ENCODE measurements at places on chromosomes 12 and 14.

GRCh38 chr12:578748-579419 is 84.4 kb downstream of the NINJ2 start:
- no peak for DNase-seq

- no peak for DNase-seq
These were observed 86.2 kb downstream of the RAD52 start for GRCh38 chr12:863285-863684.

GRCh38 chr14:34713681-34714319 is 593 bp downstream of the CFL2 start:
- peak; percentile 92 for DNase-seq

DNA sequence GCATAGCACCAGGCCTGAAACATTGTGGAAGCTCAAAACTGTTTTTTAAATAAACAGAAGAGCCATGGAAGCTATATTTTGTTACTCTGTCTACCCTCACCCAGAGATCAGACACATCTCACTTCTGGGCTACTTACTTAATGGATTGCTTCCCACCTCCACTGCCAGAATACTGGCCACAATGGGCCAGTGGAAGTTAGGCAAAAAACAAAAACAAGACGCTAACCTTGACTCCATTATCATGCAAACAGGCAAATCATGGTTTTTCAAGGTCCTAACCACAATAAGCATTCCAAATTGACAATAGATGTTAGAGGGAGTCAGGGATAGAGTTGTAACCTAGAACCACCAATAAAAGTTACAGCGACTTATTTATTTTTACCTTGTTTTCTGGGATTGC is 52.7 kb upstream of the PTCSC3 start:
- no peak for DNase-seq

GRCh38 chr12:81162391-81163136 is 84.7 kb downstream of the ACSS3 start:
- DNase-seq, result no peak

DNA sequence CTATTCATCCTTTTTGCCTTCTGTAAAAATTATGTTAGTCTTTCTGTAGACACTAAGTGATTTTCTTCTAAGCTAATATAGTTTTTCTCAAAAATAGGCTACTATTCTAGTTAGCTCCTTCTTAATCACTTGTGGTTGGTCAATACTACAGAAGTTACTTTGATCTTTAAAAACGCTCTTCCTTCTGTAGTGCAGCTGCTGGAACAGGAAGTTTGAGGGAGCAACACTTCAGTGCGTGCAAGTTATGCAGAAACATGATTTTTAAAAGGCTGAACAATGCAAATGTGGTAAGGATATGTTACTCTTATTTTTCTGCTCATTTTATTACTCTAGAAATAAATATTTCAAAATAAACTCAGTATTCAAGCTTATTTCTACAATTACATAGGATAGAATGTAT is 11.1 kb upstream of the RERGL start:
- DNase-seq, result no peak

DNA sequence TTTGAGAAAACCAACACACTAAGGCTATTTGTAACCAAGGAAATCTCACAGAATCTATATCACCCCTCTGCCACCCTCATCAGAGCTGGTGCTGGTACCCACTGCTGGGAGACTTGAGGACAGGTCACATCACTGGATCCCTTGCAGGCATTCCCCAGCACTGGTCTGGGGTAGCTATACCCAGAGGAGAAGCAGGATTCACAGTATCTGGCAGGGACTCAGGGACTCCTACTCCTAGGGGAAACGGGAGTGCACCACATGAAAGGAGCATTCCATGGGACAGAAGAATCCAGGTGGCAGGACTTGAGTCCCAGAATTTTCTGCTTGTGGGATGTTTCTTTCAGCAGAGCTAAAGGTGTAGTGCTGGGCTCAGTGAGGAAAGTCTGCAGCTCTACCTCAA is 223.2 kb downstream of the ADGRD1 start:
- no peak for DNase-seq

DNA sequence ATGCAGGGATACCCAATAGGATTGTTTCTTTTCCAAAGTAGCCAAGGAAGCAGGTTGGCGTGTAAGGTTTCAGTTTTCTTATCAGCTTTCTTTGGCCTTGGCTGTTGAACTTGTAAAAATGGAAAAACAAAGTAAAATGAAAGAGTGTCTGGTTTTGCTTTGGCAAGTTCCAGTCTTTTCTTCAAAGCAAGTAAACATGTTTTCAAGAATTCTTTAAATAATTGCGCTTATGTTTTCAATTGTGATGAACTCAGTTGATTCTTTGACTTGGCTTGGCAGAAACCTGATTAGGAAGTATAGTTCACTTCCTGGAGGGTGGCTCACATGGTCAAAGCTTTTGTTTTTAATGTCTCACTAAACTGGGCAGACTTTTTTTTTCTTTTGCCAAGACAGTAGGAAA is 112.2 kb upstream of the USP44 start:
- DNase-seq, result no peak

DNA sequence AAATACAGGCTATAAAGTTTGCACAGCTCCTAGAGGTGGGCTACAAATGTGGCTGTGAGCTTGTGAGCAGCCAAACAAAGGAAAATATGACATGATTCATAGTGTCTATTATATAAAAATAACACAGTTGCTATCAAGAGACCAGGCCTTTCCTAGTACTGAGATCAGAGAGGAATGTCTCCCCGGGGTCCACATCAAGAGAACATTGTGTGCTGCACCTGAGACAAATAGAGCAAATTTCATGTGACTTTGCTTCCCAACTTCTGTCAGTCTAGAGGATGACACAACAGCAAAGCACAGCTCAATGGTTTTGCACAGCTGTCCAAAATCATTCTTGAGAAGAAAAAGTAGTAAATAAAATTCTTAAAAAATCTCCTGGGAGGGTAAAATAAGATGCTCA is 297.5 kb upstream of the PRKD1 start:
- DNase-seq, result no peak

- DNase-seq, result no peak
These were observed 39.9 kb upstream of the EIF5 start for GRCh38 chr14:103294091-103294490.

DNA sequence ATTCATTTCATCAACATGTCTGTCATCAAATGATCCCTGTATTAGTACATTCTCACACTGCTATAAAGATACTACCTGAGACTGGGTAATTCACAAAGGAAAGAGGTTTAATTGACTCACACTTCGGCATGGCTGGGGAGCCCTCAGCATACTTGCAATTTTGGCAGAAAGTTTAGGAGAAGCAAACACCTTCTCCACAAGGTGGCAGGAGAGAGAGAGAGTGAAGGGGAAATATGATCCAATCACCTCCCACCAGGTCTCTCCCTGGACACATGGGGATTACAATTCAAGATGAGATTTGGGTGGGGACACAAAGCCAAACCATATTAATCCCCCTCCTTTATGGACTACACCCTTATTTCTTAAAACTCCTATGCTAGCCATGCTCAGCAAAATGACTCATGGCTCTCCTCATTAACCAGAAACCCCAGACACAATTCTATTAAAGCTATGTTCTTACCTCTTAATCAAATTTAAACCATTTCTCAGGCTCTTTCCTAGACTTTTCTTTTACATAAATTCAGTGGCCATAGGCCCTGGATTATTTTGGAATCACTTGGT is 932.3 kb downstream of the FLRT2 start:
- peak; percentile 47 for DNase-seq

DNA sequence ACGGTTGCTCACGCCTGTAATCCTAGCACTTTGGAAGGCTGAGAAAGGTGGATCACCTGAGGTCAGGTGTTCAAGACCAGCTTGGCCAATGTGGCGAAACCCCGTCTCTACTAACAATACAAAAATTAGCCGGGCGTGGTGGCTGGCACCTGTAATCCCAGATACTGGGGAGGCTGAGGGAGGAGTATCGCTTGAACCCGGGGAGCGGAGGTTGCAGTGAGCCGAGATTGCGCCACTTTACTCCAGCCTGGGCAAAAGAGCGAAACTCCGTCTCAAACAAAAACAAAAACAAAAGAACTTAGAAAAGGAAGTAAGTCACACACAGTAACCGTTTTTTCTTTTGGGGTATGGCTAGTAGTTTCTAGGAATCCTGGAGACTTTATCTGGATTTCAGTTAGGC is 1.7 kb upstream of the PALS1 start:
- DNase-seq, result no peak

DNA sequence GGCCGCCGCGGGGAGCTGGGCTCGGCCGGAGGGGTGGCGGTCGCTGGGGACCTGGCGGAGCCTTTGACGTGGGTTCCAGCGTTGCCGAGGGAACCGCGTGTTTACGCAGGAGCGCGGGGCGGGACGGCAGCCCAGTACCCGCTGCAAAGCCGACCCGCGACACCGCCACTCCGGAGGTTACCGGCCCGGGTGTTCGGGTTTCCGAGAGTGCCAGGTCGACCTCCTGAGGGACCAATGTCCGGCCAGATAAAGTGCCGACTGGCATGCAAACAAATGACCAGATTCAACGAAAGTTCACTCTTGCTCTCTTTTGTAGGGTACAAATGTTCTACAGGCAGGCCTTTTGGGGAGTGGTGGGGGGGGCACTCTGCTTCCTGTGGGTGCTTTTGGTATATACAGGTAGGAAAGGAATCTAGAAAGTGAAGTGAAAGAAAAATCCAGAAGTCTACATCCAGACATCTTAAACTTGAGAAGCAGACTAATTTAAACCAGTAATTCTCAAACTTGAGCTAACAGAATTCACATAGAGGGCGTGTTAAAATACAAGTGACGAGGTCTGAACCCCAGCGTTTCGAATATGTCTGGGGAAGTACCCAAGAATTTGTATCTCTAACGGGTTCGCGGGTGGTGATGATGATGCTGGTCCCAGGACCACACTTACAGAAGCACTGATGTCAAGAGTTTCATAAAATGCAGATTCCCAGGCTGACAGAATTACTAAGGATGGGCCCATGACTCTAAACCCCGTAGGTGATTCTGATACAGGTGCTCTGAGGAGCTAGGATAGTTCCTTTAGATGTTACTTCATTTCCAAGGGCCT is at the start of gene GPR135:
GPR135 (minus strand) TSS at position 65 of the 820 bp plus-strand sequence. CDS start 154 bp downstream, outside the sequence.
- DNase-seq, result no peak

DNA sequence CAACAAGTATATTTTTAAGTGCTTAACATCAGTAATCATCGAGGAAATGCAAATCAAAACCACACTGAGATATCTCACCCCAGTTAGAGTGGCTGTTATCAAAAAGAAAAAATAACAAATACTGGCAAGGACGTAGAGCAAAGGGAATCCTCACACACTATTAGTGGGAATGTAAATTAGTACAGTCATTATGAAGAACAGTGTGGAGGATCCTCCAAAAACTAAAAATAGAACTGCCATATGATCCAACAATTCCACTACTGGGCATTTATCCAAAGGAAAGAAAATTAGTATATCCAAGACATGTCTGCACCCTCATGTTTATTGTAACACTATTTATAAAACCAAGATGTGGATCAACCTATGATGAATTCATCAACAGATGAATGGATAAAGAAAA is 149.0 kb upstream of the PWP1 start:
- peak; percentile 47 for DNase-seq

DNA sequence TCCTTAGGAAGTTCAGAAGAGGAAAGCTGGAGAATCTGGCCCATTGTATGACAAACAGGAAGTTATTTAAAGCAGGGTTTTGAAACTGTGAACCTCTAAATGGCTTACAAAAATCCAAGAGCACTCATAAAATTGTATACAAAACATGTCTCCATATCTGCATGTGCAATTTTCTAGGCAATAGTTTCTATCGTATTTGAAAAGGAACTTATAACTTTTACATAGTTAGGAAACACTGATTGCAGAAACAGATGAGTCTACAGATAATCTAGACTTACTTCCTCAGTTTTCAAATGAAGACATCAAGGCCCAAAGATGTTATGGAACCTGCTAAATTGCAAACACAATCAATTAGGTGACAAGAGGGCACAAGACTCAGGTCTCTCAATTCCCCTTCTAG is 53.3 kb upstream of the ETV6 start:
- DNase-seq, result no peak

- DNase-seq, result no peak
These were observed 47.3 kb upstream of the FOS start for GRCh38 chr14:75231320-75231719.

- no peak for DNase-seq
These were observed 335.6 kb downstream of the TMEM121 start for GRCh38 chr14:105861985-105862465.

GRCh38 chr14:65594153-65594881 is 181.8 kb downstream of the FUT8 start:
- no peak for DNase-seq

GRCh38 chr12:89494411-89495231 is 30.0 kb downstream of the GALNT4 start:
- peak; percentile 61 for DNase-seq

DNA sequence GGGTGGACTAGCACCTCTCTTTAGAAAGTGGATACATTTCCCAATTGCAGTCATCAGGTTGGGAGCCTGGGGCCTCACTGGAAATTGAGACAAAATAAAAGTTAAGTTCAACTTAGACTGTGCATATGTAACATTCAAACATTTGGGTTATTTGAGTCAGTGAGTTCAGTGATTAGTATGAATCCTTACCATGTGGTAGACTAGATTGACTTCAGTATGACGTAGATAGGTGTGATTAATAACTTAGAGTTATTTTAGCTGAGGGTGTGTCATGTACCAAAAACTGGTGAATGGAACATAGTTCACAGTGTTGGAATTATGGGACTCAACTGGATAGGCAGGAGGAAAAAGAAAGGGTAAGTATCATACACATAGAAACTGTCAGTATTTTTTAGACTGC is 8.0 kb upstream of the SSTR1 start:
- DNase-seq, result peak; percentile 62

GRCh38 chr14:77529963-77530362 is 31.3 kb upstream of the ISM2 start:
- DNase-seq, result no peak

DNA sequence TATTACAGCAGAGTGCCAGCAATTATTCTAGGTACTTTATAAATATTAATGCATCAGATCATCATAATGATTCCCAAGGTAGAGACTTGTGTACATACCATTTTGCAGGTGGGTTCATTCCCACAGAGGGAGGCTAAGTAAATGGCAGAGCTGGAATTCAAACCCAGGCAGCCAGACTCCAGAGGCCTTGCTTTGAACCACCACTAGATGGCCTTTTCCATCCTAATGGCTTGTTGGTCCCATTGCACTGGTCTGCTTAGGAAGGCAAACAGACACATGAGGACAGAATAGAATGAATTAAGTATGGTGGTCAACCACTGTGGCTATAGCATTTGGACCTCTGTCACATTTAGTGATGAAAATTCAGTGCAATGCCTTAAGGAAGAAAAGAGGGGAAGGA is 158.7 kb downstream of the METTL25 start:
- DNase-seq, result peak; percentile 11

DNA sequence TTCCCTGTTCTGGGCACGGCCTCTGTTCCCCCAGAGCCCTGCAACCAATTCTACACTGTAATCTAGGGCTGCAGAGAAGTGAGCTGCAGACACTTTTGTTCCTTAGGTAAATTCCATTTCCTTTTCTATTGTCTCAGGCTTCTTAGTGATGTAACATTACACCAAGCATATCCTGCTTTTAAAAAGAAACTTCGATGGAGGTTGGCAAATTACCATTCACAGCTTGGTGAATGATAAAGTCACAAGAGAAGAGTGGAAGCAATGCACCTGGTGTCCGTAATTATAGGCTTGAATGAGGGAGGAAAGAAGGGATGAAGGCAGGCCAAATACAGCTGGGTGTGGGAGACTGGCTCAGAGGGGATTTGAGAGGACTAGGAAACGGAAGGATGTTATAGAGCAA is 68.6 kb downstream of the PPM1A start:
- DNase-seq, result no peak

GRCh38 chr12:19627719-19628118 is 188.4 kb downstream of the AEBP2 start:
- DNase-seq, result no peak

Measured in EH (cell line).